Fibroblast of lung (primary cell): ENCODE measurements at places on chromosomes 5 and 9.

GRCh38 chr5:179799644-179799973 lies 5.8 kb downstream of the LTC4S start:
- DNase-seq = no peak

DNA sequence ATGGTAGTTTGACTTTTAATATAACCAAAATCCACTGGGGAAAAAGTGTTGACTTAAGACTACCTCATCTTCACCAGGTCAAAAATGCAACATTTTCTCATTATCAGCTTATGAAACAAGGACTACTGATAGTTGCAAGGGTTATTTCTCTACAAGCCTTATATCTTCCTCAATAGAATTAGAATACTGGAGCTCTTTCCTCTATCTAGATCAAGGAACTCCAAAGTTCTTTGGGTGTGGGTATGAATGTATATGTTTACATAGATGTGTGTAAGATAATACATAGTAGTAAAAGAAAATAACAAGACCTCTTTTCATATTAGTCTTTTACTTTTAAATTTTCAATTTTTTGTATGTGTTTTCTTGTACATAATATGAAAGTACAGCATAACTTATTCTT lies 244.5 kb downstream of the MLLT3 start:
- DNase-seq = no peak

DNA sequence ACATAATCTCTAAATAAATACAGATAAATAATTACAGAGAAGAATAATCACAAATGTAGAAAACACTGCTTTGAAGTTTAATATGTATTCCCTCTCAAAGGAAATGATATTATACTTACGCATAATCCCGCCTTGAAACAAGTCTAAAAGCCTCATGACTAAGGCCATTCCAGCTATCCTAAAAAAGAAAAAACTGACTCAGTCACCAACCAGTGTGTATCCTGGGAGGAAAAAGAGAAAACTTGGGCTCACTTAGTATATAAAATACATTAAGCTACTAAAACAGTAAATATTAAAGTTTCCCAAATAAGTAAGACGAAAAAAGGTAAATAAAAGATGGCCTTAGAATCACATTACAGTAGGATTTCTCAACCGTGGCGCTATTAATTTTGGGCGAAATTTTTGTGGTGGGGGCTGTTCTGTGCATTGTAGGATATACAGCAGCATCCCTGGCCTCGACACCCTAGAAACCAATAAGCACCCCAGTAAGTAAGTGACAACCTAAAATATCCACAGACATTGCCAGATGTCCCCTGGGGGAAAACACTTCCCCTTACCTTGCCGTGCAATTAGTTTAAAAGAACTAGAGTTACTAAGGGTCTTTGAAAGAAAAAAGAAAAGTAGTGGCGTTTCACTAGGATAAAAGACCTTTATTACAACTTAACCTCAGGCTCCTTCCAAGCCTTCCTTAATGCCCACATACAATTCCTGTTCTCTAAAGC lies 1.1 kb downstream of the HSPA9 start:
- DNase-seq = peak; percentile 38

DNA sequence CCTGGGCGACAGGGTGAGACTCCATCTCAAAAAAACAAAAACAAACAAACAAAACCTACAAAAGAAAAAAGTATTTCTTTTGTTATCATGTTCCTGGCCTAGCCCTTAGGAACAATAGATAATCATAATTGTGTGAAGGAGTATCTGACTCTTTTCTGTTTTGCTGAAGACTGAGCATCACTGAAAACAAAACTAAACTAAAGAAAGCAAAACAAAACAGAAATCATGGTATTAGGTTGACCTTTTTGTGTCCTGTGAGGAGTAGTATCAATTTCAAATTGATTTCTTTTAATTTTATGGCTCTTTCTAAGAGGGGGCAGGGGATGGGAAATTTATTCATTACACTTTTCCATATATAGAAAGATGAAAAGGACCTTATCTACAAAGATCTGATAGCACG lies 246.0 kb downstream of the YTHDC2 start:
- DNase-seq = no peak

DNA sequence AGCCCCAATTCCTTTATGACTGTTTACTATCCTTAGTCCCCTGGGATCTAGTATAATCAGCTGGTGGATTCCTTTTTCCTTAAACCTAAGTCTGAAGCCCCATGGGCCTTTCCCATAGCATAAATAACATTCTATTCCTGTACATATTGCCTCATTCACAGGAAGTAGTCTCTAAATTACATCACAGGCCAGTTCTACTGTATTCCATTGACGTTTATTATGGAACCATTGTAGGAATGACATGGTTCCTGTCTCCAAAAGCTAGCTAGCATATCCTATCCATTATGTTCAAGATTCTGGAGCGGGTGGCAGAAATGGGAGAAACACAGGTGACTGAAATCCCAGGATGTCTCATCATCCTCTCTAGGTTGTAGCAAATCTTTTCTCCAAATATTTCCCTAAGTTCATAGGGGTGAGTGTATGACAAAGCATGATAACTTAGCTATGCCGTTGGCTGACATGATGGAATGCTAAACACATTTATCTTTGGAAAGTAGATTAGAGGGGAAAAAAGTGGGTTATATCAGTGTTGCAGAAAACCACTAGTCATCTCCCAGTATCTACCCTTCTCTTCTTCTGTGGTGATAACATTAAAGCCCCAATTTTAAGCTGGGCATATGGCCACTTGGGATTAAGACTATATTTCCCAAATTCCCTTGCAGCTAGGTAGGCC lies 140.1 kb downstream of the FGF1 start:
- DNase-seq = peak; percentile 64

DNA sequence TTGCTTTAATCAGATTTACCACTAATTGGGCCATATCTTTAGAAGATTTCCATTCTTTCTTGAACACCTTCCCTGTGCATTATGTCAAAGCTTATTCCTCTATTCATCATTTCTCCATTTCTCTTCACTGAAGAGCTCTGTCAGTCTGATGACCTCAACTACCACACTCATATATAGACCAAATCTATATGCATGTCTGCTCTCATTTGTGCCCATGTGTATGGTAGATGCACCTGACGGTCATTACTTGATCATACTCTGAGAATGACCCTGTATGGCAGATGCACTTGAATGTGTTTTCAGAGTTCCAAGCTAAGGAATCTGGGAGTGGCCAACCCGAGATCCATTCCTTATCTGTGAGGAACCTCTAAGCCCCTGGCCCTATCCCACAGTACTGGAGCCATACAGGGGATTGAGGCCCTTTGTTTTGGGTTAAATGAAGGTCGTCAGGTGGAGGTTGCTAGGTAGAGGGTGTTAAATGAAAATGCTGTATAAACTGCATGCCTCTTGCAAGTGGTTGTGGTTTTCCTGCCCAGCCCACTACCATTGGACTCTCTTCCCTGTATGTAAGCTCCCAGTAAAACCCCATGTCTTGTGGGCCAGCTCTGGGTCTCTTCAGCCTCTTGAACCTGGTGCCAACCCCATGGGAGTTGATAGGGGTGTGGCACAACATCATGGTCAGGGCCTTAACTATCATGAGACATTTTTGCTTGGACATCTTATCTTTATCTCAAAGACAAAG lies 229.5 kb downstream of the KIAA0825 start:
- DNase-seq = no peak

DNA sequence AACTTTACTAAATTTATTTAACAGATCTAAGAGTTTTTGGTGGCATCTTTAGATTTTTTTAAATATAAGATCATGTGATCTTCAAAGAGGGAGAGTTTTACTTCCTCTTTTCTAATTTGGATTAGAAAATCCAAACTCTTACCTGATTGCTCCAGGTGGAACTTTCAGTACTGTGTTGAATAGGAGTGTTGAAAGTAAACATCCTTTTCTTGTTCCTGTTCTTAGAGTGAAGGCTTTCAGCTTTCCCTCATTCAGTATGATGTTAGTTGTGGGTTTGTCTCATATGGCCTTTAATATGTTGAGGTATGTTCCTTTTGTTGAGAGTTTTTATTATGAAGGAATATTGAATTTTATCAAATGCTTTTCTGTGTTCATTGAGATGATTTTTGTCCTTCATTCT lies 650.0 kb upstream of the SGCD start:
- no peak for DNase-seq

- DNase-seq = peak; percentile 74
Measured at GRCh38 chr5:98428806-98429205, 344.7 kb upstream of the RGMB start.

DNA sequence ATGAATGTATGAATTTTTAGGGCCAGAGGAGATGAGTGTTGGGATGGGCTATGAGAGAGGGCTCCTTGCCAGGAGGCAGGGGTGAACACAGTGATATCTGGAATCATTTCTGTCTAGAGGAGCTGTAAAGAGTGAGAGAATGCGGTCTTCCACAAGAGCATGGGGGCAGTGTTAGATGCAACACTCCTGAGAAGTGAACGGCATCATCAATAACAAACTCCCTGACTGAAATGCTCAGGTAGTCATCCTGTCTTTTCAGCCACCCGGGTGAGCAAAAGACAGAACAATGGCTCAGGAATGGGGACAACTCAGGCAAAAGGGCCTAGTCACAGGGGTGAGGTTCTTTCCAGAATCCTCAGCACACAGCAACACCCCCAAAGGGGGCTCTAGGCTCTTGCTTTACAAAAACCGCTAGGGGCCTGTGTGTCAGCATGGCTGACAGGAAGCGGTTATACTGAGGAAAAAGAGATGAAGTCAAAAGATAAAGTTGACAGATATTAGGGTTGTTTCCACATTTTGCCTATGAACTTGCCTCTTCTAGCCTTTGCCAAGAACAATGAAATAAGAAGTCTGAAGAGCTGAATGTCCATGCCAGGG lies 104.6 kb upstream of the LRRTM2 start:
- no peak for DNase-seq

DNA sequence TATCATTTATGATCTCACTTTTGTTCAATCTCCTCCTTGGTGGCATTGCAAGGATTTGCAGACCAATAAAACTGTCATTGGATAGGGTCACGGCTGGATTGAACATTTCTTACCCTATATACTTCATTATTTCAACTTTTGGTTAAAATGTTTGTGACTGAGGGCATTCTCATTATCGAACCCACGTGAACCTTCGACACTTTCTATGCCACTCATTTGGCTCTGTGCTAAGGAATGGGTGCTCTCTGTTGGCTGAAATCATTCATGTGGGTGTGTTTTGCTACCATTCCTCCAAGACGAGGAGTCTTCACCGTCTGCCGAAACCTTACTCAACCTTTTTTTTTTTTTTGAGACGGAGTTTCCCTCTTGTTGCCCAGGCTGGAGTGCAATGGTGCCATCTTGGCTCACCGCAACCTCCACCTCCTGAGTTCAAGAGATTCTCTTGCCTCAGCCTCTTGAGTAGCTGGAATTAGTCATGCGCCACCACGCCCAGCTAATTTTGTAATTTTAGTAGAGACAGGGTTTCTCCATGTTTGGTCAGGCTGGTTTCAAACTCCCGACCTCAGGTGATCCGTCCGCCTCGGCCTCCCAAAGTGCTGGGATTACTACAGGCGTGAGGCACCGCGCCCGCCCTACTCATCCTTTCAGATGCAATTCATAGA lies 62.5 kb downstream of the CSNK1A1 start:
- DNase-seq = no peak

- no peak for DNase-seq
Measured at GRCh38 chr9:78663369-78663768, 366.4 kb downstream of the PSAT1 start.

DNA sequence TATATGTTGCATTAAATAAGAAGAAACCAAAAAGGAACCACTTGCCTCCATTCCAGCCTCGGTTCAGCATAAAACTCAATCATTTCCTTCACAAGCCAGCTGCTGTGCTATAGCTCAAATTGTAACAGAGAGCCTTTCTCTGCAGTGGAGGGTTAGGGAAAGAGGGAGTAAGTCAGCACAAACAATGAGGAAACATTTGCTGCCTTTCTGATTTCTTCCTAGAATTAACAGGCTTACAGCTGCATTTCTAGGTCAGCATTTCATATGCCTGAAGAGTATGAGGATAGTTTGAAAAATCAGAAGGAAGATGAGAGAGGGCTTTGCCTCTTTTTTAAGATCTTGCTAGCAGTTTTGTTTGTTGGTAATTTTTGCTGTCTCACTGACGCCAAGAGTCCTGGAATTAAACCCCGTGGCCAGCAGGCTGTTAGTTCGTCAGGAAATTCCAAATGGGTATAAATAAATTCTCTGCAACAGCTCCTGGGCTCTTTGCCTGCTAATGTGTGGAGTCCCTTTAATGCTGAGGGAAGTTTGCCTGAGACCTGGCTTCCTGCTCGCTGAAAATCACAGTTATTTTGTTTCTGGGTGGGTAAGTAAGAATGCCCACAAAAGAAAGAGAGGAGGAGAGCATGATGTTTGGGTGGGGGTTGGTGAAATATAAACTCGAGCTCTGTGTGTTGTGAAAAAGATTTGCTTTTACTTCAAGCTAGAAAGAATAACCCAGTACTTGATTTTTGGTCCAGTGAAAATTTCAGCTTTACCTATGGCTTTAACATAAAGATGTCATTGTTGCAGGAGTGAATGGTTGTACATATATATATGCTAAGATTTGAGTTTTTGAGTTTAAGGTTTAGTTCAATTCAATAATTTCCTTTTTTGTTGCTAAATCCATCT lies 148.1 kb upstream of the DMRT1 start:
- peak; percentile 90 for DNase-seq

DNA sequence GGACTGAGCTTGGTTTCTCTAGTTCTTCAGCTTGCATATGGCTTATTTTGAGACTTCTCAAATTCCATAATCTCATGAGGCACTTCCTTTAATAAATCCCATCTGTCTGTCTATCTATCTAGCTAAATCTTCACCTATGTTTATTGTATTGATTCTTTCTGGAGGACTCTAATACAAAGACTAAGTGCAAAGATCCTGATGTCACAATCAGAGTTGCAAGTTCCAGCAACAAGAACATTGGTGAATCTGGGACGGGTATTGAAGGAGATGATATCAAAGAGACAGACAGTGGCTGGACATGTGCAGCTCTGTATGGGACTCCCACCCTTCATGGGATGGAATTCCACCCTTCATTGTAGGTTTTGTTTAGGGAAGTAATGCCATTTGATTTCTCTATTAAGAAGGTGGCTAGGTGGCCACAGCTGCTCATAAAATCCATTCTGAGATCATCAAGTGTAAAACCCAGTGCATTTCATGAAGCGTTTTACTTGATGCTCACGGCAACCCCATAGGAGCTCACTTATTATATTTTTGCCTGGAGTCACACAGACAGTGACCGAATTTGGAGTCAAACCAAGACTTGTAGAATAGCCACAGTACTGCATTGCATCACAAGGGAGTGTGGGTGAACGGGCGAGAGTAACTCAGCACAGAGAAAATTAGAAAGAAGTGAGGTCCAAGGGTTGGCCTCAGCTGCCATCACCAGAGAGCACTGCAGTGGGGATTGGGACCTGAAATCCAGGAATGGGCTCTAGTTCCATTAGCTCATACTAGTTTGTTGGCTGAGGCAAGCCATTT lies 24.9 kb downstream of the TAS2R1 start:
- no peak for DNase-seq

DNA sequence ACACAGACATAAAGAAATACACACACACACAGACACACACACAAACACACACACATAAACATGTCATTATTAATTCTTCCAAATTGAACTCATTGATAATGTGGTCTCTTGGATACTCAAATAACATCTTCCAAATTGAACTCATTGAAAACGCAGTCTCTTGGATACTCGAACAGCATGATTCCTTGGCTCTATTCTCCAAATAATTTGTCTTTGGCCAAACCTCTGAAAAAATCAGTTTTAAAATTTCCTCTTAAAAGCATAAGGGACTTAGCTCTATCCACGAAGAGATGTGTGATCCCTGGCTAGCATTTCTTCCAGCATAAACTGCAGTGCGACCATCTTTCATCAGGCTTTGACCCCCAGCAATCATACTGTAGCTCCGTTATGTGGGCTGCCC lies 296.6 kb downstream of the IRX2 start:
- DNase-seq = no peak

GRCh38 chr9:36980148-36980974 lies 53.7 kb downstream of the PAX5 start:
- DNase-seq = no peak
